ENCODE measurements at places on chromosomes 2 and 18. TPM values are rescaled to one million over a fixed set of nuclear protein-coding genes. Genes with fewer than 3 reads are reported as not detected.

DTYMK gene
- 12.7 TPM for total RNA-seq

KCNS3 gene
- 2.7 TPM for total RNA-seq

SIX3 gene
- total RNA-seq: not detected

FSHR gene
- 0.29 TPM for total RNA-seq

RBKS gene
- total RNA-seq: 1.1 TPM

ASXL2 gene
- 15.0 TPM for total RNA-seq

TXNDC2 gene
- total RNA-seq: 0.36 TPM

DNAJC5G gene
- not detected for total RNA-seq

SYT4 gene
- total RNA-seq: not detected

PRSS56 gene
- not detected for total RNA-seq

UGT1A8 gene
- not detected for total RNA-seq

NTSR2 gene
- total RNA-seq: not detected

POTEC gene
- total RNA-seq: 0.36 TPM

SLC4A5 gene
- total RNA-seq: 2.7 TPM

SAG gene
- total RNA-seq: not detected

INO80C gene
- total RNA-seq: 14.4 TPM
